Activated naive CD8-positive, alpha-beta T cell treated with anti-CD3 and anti-CD28 coated beads, Interleukin-2, amount 10 ng/mL, durations not matched to agents 7 days and 5 days (primary cell): ENCODE measurements at places on chromosomes 4 and X. TPM values are rescaled to one million over a fixed set of nuclear protein-coding genes. Genes with fewer than 3 reads are reported as not detected.

Gene PFKFB1
- 0.44 TPM for total RNA-seq

Gene PPP3CA
- total RNA-seq = 33.4 TPM

Gene NXF2
- not detected for total RNA-seq

Gene PCSK1N
- total RNA-seq = 0.68 TPM

Gene SYNPO2
- 0.96 TPM for total RNA-seq

Gene EXOSC9
- total RNA-seq = 50.5 TPM

Gene FHIP1A
- 0.83 TPM for total RNA-seq

Gene ARSJ
- not detected for total RNA-seq

Gene NPNT
- total RNA-seq = not detected

Gene SYP
- total RNA-seq = 2.6 TPM
